Peyer's patch (tissue), 4 donors: ENCODE measurements at places on chromosomes 11 and 22. TPM values are rescaled to one million over a fixed set of nuclear protein-coding genes. Genes with fewer than 3 reads are reported as not detected.

The CYP2R1 gene
- total RNA-seq = 48.3 TPM

The MED17 gene
- 27.6 TPM for total RNA-seq

The CARD18 gene
- not detected for total RNA-seq

The TTC36 gene
- 68.4 TPM for total RNA-seq

The OR51B2 gene
- total RNA-seq = not detected

The KRTAP5-11 gene
- not detected for total RNA-seq

The ROBO3 gene
- 49.5 TPM for total RNA-seq

The SERPINH1 gene
- total RNA-seq = 49.6 TPM

The ADORA2A gene
- 4.3 TPM for total RNA-seq

The EHF gene
- 117 TPM for total RNA-seq

The TMPRSS6 gene
- total RNA-seq = not detected

The VSTM5 gene
- 1.3 TPM for total RNA-seq

The GSTT2B gene
- total RNA-seq = not detected

The OR8A1 gene
- not detected for total RNA-seq

The C11orf52 gene
- total RNA-seq = 4.1 TPM

The SORL1 gene
- total RNA-seq = 52.0 TPM

The NAALAD2 gene
- total RNA-seq = 4.2 TPM

The CLDN5 gene
- total RNA-seq = 27.0 TPM

The TMPRSS5 gene
- 1.5 TPM for total RNA-seq

The KRTAP5-1 gene
- not detected for total RNA-seq

The GAS2 gene
- 5.8 TPM for total RNA-seq

The RAB3IL1 gene
- total RNA-seq = 7.0 TPM
